OCI-M1 (cell line): ENCODE measurements at places on chromosomes 7 and 10.

DNA sequence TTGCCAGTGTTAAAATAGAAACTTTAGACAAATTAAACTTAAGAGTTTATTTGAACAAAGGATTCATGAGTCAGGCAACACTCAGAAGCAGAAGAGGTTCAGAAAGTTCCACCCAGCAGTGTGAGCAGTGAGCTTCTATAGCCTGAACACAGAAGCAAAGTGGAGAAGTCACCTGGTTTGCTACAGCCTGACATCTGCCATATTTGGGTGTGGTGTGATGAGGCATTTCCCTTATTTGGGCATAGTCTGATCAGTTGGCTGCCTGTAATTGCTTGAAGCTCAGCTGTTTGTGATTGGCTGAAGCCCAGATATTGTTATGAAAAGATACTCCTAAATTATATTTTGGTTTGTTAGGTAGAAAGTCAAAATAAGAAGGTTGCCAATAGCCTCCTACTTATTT is 39.1 kb downstream of the VWC2 start:
- no peak for DNase-seq

GRCh38 chr10:97805949-97806348 is 34.1 kb upstream of the SFRP5 start:
- no peak for DNase-seq

DNA sequence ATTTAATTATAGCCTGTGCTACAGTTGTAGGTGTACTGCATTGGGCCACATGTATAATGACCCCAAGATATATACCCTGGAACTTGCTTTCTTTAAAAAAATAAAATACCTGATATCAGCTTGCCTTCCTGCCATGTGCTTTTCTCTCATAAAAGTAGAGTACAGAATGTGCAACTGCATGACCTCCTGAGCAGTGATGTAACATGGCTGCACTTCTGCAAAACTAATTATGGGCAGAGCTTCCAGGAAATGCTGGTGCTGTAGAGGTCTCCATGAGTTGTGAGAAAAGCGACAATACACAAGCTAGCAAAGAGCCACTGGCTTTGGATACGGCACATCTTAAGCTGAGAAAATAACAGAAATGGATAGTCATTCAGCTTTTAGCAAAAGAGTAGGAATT is 6.5 kb upstream of the ERLIN1 start:
- DNase-seq, result peak; percentile 67

- DNase-seq, result no peak
Observed at GRCh38 chr10:64708884-64709681, 1187.9 kb downstream of the REEP3 start.

GRCh38 chr10:95601116-95601719 is 40.0 kb upstream of the SORBS1 start:
- peak; percentile 94 for DNase-seq

DNA sequence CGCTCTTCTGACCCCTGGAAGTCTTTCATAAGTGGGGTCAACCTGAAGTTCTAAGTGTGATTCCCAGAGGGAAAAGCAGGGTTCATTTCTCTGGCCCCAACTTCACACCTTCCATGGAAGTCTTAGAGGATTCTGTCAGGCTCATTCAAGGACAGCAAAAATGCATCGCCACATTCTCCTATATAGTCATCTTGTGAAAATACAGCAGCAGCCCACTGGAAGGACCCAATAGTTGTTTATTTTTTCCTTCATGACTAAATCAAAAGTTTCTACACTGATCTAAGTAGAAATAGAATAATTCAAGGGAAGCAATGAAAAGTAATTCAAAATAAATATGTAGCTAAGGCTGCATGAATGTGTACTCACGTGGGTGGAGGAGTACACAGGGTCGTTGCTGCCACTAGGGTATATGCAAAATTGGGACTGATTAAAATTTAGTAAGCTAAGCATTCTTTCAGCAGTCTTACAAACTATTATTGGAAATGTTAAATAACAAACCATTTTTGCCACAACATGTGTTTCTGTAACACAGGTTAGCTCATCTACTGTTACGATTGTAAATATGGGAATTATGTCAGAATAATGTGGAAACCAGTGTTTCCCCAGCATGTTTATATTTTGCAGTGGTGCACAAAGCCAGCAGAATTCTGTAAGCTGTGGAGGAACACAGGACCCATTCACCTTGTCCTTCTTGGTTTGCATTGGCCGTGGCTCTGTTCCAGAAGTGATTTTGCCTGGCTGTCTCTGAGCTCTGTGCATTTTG is 33.5 kb downstream of the EEPD1 start:
- no peak for DNase-seq

DNA sequence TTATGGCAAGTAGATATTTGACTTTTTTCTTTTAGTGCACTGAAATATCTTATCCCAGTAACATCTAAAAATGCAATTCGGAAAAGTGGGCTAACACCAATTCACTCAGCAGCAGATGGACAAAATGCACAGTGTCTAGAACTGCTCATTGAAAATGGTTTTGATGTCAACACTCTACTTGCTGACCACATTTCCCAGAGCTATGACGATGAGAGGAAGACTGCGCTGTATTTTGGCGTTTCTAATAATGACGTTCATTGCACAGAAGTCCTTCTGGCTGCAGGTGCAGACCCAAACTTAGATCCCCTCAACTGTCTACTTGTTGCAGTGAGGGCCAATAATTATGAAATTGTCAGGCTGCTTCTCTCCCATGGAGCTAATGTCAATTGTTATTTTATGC is 26.8 kb upstream of the LMOD2 start:
- DNase-seq, result no peak

GRCh38 chr7:150966002-150966401 is 12.1 kb downstream of the KCNH2 start:
- peak; percentile 52 for DNase-seq

- DNase-seq, result no peak
Observed at GRCh38 chr10:32227802-32228201, 119.2 kb downstream of the EPC1 start.

- DNase-seq, result no peak
Observed at GRCh38 chr7:29131678-29132077, 14.7 kb downstream of the CPVL start.

DNA sequence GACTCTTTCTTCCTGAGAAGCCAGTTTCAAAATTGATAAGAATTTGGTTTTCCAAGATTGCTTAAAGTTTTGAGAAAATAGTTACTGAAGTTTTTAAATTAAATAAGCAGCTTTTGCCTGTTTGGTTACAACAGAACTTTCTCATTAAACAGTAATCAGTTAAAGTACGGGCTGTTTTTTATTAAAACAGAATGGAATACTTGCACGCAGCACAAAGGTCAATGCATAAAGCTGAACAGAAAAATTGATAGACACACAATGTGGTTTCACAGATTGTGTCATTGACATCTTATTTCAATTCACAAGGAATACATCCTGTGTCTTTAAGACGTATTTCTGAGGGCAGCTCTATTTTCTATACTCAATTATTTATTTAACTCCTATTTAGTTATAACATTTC is 192.2 kb downstream of the PRKG1 start:
- no peak for DNase-seq
